ENCODE measurements at places on chromosomes 1 and 21.

- DNase-seq = no peak
Measured at GRCh38 chr1:148160343-148161052, 8.4 kb upstream of the NBPF11 start.

DNA sequence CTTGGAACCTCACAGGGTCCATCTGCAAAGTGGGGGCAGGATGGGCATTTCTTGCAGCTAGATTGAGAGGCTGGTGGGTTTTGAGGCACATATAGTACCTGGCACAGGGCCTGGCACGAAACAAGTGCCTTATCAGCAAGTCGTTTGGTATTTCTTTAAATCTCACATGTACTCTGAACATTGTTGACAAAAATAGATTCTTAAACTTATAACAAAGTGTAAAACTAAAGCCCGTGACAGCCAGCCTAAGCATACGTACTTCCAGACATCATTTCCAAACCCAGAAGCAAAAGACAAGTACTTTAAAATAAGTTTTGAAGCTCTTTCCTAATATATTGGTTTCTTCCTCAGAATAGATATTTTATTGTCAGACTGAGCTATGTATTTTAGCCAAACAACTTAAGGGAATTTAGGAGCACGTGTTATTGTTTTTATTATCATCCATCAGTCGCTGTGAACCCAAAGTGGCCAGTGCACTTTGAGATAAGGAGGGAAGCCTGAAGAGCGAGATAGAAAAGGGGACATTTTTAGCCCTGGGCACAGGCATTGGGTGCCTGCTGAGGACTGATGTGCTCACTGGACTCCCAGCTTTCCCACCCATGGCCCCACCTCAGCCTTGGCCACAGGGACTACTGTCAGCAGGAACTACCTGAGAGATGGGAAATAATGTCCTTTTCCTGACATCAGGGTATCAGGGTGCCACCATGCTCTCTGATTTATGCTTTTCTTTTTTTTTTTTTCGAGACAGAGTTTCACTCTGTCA is 3.0 kb downstream of the FBLIM1 start:
- no peak for DNase-seq

DNA sequence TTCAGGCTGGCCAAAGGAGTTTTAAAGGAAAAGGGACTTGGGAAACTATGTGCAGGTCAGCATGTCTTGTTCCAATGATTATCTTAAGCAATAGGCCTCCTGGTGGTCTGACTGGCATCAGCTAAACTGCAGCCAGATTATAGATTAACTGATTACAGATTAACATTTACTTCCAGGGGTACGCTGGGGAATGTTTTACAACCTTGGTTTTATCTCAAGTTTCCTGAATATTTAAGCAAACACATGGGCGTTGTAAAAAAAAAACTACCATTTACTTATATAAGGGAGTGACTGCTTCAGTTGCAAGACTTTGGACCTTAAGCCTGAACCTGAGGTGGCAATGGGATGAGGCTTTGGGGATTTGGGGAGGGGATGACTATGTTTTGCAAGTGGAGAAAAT is 600.6 kb upstream of the B3GALT2 start:
- DNase-seq = no peak

DNA sequence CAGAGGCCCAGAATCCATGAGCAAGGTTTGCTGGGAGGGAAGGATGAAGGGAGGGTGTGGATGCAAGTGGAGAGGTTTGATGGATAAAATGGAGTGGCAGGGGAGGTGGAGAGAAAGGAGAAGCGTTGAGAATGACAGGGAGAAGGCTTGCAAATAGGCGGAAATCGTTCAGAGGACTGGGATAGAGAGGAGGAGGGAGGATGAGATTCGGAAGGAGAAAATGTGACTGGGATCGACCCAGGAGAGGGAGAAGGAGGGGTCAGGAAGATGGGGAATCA is 376 bp downstream of the AVPR1B start:
- DNase-seq = no peak

DNA sequence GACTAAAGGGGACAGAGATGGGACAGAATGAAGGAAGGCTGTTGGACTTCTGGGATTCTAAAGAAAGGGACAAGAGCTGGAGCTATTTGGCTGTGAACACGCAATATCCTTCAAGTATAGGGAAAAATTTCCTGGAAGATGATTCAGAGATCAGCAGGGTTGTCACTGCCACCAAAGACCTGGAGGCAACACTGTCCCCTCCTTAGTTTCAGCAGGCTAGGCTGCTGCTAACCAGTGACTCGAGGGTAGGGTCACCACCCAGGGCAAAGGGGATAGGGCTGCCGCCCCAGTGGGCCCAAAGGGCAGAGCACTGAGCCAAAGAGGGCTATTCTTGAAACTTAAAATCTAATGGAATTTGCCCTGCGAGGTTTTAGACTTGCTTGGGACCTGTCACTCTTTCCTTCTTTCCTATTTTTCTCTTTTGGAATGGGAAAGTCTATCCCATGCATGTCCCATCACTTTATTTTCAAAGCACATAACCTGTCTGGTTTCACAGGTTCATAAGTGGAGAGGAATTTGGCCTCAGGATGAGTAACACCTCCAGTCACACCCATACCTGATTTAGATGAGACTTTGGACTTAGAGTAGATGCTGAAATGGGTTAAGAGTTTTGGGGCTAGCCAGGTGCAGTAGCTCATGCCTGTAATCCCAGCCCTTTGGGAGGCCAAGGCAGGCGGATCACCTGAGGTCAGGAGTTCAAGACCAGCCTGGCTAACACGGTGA is 11.9 kb downstream of the IFNLR1 start:
- no peak for DNase-seq
